ENCODE measurements at places on chromosomes 2 and 18.

DNA sequence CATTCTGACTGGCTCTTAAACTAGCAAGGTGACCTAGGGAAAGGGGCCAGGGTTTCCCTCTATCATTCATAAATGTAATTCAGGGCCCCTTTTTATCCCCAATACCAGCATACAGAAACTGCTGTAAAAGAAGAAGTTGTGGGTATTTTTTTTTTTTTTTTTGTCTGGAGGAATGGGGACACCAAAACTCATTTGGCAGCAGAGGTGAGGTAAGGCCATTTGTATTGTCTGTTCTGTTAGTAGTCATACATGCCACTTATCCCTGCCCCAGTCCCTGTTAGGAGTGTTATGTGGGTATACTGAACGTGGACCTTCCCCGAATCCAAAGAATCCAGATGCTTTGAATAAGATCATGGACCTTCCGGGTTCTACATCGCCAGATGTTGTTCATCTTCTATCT, 1.7 kb downstream of the SEPTIN2 start:
- no peak for DNase-seq

GRCh38 chr2:201915446-201915845, 109.1 kb downstream of the CDK15 start:
- DNase-seq: no peak

GRCh38 chr2:133424876-133425275, 143.4 kb downstream of the NCKAP5 start:
- DNase-seq: no peak

DNA sequence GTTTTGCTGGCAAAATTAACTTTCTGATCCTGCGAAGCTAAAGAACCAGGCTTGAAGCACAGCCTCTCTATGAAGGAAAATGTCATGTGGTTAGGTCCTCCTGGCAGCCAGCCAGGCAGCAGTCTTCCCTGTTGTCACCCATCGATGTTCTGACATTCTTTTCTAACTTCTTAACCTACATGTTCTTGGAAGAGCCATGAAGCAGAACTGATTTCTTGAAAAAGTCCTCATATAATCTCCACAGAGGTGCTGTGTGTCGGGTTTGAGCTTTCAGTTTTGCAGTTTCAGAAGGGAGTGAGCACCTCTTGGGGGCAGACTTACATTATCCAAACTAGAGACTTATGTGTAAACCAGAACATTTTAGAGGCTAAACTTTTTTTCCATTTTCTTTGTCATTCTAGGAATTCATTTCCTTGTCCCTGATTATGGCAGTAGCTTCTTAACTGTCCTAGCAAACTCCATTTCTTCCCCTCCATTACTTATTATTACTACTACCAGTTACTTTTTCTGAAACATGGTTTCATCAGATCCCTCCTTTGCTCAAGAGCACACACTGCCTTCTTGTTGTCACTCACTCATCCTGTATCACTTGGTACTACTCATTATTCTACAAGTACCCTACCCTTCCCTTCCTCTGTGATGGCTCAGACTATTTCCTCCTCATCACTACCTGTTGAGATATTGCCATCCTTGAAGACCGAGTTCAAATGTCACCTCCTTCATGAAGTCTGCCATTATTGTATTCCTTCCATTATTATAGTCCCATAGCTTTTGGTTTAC, 31.1 kb downstream of the DOK1 start:
- no peak for DNase-seq

GRCh38 chr2:212427638-212428037, 111.0 kb downstream of the ERBB4 start:
- DNase-seq: no peak

GRCh38 chr2:23434721-23435121, 49.7 kb downstream of the KLHL29 start:
- DNase-seq: no peak

- no peak for DNase-seq
Observed at GRCh38 chr2:240797500-240797895, 22.5 kb downstream of the KIF1A start.

DNA sequence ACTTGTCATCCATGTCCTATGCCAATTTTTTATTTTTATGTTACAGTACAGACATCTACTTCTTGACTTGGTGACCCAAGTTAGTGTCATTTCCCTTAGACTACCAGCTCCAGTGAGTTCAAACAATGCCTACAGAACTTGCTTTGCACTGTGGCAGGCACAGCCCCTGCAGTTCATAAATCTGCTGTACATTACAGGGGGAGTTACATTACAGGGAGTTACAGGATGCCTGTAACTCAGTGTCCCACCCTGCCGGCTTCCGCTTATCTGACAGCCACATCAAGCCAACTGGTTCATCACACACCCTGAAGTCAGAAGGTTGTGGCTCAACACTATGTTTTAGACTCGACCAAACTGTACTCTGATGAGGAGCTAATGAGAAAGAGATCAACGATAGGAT, 7.8 kb upstream of the NPAS2 start:
- no peak for DNase-seq

DNA sequence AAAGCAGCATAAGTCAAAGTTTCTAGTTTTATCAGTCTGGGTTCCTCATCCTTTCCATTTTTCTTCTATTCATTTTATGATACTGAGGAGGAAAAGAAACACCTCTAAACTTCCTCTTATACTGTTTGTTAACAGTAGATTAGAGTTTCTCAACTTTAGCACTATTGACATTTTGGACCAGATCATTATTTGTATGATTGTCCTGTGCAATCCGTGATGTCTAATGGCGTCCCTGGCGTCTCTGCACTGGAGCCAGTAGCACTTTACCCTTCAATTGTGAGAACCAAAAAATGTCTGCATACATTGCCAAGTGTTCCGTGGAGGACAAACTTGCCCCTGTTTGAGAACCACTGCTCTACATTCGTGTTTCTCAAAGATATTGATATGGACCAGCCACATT, 25.2 kb downstream of the PTPN4 start:
- no peak for DNase-seq

- DNase-seq: no peak
Observed at GRCh38 chr2:66633631-66634030, 198.7 kb downstream of the MEIS1 start.

DNA sequence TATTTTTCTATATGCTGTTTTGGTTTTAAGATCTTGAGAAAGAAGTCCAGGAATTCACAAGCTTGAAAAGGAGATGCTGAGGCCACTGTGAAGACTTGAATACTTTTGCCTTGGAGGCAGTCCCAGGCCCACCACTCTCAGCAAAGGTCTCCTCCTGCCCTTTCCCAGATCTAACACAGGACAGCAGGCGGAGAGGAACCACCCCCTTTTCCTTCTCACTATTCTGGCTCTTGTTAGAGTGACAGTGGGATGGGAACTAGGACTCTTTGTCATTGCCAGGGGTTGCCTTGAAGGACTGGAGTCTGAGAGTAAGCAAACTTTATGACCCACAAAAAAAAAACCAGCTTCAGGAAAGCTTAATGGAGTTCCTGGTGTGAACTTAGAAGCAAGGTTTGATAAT, 54.7 kb downstream of the E2F6 start:
- no peak for DNase-seq

DNA sequence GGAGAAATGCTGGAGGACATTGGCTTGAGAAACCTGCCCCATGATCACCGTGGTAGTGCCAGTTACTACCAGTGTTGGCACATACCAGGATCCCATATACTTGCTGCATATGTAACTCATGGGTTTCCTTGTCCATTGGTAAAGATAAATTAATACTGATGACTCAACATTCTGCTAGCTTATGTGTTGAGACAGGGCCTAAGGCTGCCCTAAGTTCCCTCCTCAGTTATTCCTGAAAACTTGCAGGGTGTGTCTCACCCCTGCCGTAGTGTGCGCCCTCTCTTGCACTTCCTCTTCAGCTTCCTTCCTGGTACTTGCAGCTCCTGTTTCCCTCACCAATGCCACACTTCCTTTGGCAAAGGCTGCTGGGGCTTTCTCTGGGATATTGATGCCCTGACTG, 4.3 kb upstream of the INO80C start:
- DNase-seq: no peak

DNA sequence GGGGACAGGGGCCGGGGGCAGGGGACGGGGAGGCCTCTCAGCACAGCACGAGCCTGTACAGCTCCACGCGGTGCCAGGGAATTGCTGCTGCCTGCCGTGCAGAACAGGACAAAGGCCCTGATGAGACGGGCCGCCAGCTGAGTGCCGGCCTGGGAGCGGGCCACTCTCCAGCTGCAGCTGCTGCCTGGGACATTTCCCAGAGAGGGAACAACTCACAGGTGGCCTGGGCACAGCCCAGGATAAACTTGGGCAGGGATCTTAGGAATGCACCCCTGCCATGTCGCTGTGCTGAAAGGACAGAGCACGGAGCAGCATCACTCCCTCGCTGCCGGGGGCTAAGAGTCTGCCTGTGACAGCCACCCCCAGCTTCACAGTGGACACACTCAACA, 38.8 kb downstream of the CENPO start:
- DNase-seq: no peak

DNA sequence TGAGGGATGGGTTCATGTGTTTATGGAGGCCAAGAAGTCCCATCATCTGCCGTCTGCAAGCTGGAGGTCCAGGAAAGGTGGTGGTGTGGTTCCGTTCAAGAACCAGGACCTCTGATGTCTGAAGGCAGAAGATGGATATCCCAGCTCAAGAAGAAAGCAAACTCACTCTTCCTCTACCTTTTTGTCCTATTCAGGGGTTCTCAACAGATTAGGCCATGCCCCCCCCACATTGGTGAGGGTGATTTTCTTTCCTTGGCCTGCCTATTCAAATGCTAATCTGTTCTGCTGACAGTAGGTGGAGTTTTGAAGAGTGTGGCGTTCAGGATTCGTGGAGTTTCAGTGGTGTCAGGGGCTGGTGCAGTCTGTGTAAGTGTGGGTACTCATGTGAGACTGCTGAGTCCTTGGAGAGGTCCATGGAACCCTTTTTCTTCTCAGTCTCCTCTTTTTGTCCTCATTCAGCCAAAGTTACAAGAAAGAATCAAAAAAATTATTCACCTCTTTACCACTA, 5.9 kb downstream of the MSL3B start:
- no peak for DNase-seq

DNA sequence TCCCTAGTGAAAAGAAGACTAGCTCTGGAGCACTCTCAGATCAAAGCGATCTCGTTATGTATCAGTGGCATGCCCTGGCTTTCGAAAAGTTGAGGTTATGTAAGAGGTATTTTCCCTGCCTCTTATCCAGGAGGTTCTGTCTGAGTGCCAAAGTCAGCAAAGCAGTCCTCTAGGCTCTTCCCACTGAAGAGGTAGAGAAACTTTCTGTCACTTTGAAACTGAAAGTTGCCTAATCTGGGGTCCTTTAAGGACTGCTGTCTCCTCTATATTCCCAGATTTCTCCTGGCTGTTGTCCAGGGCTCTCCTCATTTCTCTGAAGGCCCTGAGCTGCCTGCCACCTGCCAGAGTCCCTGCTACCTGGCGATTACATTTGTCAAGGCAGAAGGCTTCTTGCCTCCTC, 96.3 kb downstream of the B3GNT2 start:
- no peak for DNase-seq

DNA sequence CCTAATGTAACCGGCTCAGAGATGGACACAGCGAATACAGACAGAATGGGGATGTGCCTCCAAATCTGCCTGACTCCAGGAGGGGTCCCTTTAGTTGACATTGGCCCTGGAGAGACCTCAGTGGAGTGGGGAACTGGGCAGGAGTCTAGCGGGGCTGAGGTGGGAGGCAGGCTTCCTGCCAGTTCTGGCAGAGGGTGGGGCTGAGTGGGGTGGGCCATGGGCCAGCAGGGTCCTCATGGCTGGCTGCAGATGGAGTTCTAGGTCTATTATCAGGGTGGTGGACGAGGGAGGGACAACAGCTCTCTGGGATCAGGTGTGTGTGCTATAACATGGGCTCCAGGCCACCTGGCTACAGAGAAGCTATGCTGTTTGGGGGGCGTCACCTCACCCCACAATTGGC, 21.1 kb downstream of the PROC start:
- no peak for DNase-seq
